ENCODE measurements at places on chromosomes 12 and 14. TPM values are rescaled to one million over a fixed set of nuclear protein-coding genes. Genes with fewer than 3 reads are reported as not detected.

TSHR gene
- not detected for total RNA-seq

BCAT1 gene
- 476 TPM for total RNA-seq

HCAR1 gene
- not detected for total RNA-seq

- no peak overlapping the region for H3K27ac ChIP-seq
- H3K36me3 ChIP-seq: peaks cover 45% of the 10 kb centered on the region
- no peaks in the 10 kb centered on the region for H3K27me3 ChIP-seq
- DNase-seq: no peak
- no peak overlapping the region for H3K4me3 ChIP-seq
Measured at GRCh38 chr12:108568338-108569154, 6.2 kb downstream of the ISCU start.

DNA sequence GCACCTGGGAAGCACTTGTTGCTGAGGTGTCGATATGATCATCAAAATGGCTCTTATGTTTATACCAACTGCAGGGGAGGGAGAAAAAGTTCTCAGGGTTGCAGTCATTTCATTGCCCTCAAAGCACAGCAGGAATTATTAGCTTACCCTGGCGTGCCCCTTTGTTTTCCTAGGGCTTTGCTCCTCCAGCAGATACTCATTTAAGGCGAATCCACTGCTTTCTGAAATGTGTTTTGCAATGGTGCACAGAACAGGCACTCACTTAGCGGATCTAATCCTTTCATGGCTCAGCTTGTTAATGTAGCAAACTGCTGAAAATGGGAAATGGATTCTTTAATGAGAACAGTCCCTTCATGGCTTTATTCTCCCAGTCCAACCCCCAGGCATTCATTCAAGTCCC is 76.7 kb downstream of the NKX2-1 start:
- no peaks in the 10 kb centered on the region for H3K4me1 ChIP-seq
- H3K4me3 ChIP-seq: no peak overlapping the region
- DNase-seq: no peak
- H3K27me3 ChIP-seq: peaks cover 2% of the 10 kb centered on the region

DNA sequence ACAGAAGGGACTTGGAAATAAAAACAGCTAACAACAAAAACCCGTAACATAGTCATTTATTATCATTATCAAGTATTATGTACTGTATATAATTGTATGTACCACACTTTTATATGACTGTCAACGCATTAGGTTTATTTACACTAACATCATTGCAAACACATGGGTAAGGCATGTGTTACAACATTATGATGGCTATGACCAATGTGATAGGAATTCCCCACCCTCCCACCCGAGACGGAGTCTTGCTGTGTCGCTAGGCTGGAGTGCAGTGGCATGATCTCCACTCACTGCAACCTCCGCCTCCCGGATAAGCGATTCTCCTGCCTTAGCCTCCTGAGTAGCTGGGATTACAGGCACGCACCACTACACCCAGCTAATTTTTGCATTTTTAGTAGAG is 82.6 kb downstream of the ERC1 start:
- no peak overlapping the region for H3K4me3 ChIP-seq
- no peak for DNase-seq
- H3K4me1 ChIP-seq: no peaks in the 10 kb centered on the region
- no peak overlapping the region for H3K27ac ChIP-seq

GRCh38 chr12:19544353-19544752 is 105.1 kb downstream of the AEBP2 start:
- H3K4me3 ChIP-seq: no peak overlapping the region
- DNase-seq: no peak
- H3K36me3 ChIP-seq: no peaks in the 10 kb centered on the region

All from astrocyte (in vitro differentiated cells and primary cell).